ENCODE measurements at places on chromosomes 2 and 18.

DNA sequence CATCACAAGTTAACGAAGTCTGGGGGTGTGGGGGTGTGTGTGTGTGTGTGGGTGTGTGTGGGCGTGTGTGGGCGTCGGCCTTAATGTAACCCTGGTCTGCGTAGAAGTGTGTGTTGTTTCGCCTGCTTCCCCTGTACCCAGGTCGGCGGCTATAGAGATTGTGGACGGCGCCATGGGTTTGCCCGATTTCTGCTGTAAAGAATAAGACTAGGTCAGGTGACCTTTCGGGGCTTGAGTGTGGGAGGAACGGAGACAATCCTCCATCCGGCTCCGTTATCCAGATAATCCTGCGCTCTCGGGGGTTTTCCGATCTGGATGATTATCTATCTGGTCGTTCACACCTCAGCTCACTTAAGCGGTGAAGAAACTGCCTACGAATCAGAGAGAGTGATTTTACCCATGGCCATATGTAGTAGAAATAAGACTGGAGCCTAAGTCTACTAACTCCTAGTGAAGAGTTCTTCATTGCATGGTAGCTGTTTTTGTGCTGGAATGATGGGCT is 543 bp downstream of the HADHB start:
- peak; percentile 37 for DNase-seq

DNA sequence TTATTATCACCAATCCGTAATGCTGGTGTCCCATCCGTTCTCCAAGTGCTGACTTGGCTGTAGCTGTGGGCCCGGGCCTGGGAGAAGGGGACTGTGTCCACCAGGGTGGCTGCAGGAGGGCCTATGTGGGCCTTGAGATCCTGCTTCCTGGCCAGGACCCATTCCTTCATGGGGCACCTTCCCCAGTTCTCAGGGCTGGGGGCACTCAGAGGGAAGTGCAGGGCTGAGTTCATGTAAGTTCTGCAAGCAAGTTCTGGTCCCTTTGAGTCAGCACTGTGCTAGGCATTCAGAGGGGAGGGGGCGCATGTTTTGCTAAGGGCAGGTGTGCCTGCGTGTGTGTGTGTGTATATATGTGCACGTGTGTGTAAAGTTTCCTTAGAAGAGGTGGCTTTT is 94.0 kb downstream of the GLI2 start:
- DNase-seq, result no peak

GRCh38 chr2:168050377-168050776 is 197.0 kb downstream of the STK39 start:
- DNase-seq, result no peak

DNA sequence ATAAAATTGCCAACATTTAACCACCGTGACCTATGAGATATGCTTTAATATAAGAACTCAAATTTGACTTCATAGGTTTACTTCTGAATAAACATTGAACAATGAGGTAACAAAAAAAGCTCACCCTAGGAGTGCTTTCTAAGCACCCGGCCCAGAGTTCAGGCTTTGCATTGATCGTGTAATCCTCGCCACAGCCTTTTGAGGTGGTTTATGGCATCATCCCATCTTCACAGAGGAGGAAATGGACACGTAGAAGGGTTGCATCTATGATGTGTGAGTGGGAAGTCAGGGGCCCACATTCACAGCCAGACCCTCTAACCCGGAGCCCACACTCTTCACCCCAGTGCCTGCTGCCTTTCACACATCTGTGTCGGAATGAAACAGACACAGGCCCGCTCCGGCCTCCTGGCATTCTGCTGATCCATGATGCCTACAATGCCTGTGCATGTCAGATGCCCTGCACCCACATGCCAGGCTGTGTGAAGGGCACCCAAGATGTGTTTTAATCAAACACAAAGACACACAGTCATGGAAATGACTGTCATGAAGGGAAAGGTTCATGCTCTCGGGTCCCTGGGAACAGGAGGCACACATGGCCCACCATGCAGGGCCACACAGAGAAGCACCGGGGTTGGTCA is 48.6 kb upstream of the RPL31 start:
- DNase-seq, result no peak

GRCh38 chr18:21049306-21049705 is 62.3 kb downstream of the ROCK1 start:
- DNase-seq, result no peak

DNA sequence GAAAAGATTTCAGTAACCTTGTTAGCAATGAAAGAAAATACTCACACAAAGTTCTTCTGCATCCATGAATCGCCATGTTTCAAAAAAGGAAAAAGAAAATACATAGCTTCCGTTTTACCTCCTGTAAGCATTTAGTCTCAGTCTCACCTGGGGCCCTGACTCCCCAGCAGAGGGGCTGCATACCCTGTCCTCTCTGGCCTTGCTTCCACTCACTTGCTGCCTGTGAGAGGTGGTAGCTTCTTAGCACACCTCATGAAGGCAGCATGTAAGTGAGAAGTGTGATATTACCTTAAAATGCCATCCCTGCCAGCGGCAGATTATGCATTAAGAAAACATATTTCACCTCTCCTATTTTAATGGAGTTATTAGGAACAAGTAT is 49.3 kb upstream of the ZNF385B start:
- no peak for DNase-seq

GRCh38 chr18:3710712-3711301 is 260.8 kb downstream of the TGIF1 start:
- DNase-seq, result no peak

GRCh38 chr2:4693266-4693665 is 989.9 kb downstream of the DCDC2C start:
- no peak for DNase-seq

DNA sequence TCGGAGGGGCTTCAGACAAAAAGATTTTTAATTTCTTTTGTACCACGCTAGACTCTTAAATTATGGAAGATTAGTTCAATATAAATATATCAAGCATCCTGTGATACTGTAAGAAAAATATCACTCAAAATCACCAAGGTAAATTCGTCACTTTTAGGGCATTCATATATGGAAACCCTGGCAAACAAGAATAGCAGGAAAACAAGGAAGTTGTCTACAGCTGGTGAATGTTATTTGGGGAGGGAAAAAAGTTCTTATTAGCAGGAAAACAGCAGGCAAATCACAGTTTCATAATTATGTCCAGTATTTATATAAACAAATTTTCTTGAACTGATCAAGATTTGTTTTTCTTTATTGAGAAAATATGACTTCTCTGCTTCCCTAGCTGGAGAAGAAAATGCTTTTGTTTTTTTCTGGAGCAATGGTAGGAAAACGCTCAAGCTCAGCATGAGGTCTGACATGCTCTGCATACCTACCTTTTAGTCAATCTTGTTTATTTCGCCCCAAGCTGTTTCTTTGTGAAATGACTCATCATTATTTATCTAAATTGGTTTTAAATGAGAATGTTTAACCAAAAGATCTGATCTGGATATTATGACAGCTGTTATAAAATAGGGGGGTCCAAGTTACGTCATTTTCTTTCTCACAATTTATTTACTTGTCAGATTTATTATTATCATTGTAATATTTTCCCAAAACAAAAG is 14.7 kb downstream of the LINC00305 start:
- no peak for DNase-seq

DNA sequence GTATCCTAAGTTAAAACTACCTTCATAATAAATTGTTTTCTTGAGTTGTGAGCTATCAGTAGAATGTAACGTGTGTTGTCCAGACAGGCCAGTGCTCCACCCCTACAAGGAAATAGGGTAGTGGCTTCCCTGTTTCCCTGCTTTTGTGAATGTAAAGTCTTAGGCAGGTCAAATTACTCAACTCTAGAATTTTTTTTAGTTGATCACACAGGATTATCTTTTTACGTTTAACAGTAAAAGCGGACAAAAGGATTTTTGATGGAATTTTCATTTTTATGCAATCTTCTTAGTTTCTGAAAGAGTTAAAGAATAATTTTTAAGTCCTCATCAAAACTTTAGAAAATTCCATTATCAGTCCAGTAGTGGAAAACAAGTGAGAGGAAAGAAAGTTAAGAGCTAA is 38.2 kb downstream of the GPD2 start:
- DNase-seq, result no peak

GRCh38 chr2:11777066-11777782 is 30.8 kb downstream of the LPIN1 start:
- DNase-seq, result no peak

- DNase-seq, result no peak
Measured at GRCh38 chr2:2836343-2837070, 505.4 kb upstream of the MYT1L start.

DNA sequence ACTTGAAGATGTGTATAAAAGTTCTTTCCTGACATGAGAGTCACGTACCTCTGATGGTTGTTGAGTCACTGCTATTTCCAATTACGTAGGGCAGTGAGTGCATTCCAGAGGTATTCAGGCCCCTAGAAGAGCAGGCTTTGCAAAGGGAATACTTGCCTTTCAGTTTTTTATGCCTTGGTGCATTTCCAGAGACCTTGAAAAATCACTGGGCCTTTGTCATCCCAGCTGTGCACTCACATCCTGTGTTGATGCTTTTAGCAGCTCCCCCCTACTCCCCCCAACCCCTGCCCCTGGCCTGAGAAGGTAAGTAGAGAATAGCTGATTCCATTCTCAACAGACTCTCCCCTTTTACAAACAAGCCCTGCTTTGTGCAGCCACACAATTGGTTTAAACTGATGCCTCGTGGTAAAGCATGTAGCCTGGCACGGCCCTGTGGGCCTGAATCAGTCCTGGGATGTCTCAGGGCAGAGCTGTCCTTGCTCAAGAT is 174.2 kb downstream of the PRPF40A start:
- no peak for DNase-seq

- no peak for DNase-seq
Measured at GRCh38 chr18:70256994-70257393, 31.9 kb upstream of the SOCS6 start.

GRCh38 chr2:120240901-120241429 is 11.7 kb upstream of the RALB start:
- no peak for DNase-seq

All from GM10248 (cell line).